ENCODE measurements at places on chromosomes 6 and 20.

DNA sequence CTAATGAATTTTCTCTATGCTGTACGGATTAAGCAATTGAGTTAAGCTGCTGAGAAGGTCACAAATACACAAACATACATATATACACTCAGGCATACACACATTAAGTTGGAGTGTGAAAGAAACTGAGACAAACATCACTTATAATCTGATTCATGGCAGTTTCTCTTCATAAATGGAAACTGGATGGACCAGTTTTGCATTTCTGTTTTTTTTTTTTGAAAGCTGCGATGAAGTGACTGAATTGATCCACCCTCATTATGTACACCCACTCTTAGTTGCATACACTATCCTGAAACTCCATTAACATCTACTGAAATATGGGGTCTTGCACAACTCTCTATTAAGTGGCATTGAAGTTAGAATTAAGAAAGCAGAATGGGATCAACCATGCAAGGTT is 32.9 kb upstream of the TENT5A start:
- peak; percentile 41 for DNase-seq

GRCh38 chr20:51661609-51662178 is 106.5 kb downstream of the ATP9A start:
- DNase-seq: peak; percentile 99

- DNase-seq: no peak
These were observed 29.6 kb downstream of the PMEPA1 start for GRCh38 chr20:57680131-57680716.

- peak; percentile 32 for DNase-seq
These were observed 69.3 kb downstream of the CLIC5 start for GRCh38 chr6:45946352-45946751.

GRCh38 chr20:51923633-51924032 is 121.3 kb upstream of the SALL4 start:
- peak; percentile 33 for DNase-seq

DNA sequence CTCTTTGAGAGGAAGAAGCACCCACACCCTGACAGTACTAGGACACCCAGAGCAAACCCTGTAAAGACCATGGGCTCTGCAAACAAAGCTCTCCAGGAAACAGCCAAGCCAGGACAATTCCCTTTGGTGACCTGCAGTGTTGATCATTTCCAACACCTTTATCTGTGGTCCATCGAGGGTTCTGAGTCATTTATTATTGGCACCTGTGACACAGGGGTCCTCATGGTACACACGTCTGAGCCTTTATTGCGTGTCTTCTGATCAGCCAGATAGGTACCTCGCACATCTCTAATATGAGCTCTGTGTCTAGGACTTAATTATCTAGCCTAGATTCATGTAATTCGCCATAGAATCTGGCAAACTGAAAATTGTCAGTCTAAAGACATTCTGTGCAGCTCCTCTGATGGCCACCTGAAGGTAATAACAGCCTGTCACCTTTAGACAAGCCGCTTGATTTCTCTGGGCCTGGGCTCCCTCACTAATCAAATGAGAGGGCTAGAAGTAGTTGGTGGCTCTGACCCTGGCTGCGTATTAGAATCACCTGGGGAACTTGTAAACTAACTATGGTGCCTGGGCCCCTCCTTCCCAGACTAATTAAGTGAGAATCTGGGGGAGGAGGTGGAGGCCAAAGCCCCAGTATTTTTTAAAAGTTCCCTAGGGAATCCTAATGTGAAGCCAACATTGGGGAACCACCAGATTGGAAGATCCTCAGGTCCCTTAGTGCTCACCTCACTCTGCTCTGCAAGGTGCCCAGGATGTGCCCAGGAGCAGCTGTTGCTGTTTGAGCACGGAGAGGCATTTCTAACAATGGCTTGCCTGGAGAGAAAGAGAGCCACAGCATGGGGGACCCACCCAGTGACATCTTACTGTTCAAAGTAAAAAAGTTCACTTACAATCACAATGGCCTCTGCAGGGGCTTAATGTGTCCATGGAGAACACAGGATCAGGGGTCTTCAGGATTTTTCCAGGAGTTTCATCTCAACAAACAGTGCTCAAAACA is 122.0 kb upstream of the ARID1B start:
- DNase-seq: no peak

DNA sequence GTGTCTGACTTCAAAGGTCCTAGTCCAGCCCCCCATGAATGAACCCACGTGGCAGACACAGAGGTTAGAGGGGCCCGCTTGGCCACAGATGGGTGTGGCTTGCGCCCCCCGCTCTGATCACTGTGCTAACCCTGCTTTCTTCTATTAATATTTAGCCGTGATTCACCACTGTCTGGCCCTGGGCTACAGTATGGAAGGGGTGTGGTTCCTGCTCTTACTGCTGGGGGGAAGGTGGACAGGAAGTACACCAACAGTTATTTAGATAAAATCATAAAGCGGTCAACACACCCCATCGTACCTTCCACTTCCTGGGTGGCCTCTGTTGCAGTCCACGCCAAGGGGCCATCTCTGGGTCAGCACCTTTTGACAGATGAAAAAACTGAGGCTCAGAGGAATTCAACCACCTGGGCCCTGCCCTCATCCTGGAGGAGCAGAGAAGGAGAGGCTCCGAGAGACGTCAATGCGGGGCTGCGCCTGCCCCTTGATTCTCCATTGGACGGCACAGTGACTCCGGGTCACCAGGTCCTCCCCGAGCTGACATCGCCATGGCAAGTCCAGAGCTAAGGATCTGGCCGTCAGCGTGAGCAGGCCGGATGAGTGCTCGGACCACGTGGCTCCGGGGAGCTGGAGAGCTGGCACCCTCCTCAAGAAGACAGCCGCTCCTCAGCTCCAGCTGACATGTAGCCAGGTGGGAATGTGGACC is 206.3 kb downstream of the PREX1 start:
- DNase-seq: peak; percentile 94

GRCh38 chr20:19693508-19693907 is 64.5 kb upstream of the RIN2 start:
- no peak for DNase-seq

GRCh38 chr6:116847227-116847626 is 18.3 kb upstream of the GPRC6A start:
- peak; percentile 60 for DNase-seq

DNA sequence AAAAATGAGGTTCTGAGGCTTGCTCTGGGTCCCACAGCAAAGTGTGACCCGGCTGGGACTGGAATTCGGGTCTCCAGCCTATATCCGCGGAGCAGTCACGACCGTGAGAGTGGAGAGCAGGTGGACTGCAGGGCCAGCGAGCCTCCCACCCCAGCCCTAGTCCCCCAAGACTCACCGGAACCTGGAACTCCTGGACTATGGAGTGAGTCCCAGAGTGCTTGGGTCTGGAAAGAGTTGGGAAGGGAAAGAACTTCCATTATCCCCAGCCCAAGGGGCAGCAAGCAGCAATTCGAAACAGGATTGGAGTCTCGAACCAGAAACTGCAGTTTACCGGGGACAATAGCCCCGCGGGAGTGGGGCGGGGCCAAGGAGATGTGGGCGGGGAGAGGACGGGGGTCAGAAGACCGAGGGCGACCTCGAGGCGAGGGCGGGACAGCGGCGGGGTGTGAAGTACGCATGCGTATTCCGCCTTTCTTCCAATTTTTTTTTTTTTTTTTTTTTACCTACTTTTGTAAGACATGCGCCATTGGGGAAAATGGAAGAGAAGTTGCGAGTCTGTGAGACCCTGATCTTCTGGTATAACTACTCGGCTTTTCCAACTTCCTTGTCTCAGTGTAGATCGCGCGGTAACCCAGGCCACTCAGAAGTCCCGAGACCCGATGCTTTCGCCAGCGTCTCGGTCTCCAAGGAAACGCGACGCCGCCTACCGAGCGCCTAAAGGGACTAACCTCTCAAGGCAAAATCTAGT is at the start of gene C20orf96:
Gene C20orf96 (minus strand): TSS at position 667 of the 748 bp plus-strand sequence. CDS start 140 bp downstream, at position 527.
- peak; percentile 97 for DNase-seq

DNA sequence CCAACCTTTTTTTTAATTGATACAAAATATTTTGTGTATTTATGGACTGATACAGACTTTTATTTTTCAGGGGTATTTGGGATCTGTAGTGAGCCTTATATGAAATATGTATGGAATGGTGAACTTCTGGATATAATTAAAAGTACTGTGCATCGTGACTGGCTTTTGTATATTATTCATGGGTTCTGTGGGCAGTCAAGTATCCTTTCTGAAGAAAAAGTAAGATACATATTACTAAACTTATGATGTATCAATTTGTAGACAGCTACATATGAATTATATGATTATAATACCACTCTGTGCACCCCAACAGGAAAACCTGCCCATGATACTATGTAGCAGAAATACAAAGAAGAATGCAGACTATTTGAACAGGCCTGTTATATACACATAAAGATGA is 47.2 kb downstream of the FIG4 start:
- DNase-seq: no peak

- peak; percentile 39 for DNase-seq
These were observed 45.3 kb downstream of the NINL start for GRCh38 chr20:25539742-25540672.

GRCh38 chr20:46316984-46317684 is 8.8 kb upstream of the CDH22 start:
- DNase-seq: no peak

GRCh38 chr20:33013701-33014326 is 6.3 kb downstream of the BPIFB2 start:
- DNase-seq: no peak

- no peak for DNase-seq
These were observed 47.4 kb downstream of the BMP6 start for GRCh38 chr6:7773322-7773721.

- no peak for DNase-seq
These were observed 637.1 kb upstream of the CITED2 start for GRCh38 chr6:140011537-140011936.

DNA sequence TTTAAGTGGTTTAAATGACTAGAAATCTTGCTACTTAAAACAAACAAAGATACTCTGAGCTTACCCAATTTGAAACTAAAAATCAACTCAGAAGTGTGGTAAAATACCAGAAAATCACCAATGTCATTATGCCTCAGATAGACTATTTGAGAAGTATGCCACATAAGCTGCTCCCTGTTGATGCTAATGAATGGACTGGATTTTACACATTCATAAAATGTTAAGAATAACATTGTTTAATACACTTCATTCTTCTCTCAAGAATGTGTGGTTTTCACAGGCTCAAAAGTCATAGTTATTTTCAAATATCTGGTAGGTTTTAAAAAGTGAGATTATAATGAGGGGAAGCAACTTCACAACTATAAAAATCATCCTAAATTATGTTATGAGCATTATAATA is 170.6 kb downstream of the TASP1 start:
- no peak for DNase-seq

GRCh38 chr6:100768816-100769351 is 112.2 kb downstream of the ASCC3 start:
- no peak for DNase-seq

DNA sequence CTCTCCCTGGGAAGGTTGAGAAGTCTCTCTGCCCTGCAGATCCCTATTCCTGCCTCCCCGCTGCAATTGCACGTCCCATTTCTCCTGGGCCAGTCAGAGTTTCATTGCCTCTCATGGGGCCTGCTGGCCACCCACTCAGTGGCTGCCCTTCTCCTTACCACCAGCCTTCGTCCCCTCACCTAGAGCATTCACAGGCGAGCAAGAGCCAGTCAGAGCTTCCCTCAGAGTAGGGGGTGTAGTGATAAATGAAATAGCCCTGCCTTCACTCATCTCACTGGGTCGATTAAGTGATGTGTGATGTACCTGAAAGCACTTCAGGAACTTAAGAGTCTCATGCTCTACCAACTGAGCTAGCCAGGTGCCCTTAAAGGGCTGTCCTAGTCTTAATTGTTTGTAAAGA is 52.0 kb upstream of the FANCE start:
- no peak for DNase-seq

DNA sequence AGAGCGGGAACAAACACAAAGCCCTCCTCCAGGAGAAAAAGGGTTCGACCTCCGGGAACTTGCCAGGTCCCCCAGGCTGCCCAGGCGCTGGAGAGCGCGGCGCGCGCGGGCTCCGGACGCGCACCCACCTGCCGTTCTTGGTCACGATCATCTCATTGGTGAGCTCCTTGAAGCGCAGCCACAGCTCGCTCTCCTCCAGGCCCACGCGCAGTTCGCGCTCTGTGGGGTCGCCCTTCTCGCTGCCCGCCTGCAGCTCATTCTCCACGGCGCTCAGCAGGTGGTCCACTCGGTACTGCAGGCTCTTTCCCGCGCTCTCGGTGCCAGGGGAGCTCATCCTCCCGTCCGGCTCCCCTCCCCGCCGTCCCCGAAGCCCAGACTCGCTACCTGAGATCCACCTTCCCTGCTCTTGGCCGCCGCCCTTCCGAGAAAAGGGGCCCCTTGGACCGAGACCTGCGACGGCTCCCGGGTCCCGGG is 356 bp downstream of the TBXT start:
- no peak for DNase-seq

- DNase-seq: no peak
These were observed 4.9 kb downstream of the SRMS start for GRCh38 chr20:63542696-63543095.

DNA sequence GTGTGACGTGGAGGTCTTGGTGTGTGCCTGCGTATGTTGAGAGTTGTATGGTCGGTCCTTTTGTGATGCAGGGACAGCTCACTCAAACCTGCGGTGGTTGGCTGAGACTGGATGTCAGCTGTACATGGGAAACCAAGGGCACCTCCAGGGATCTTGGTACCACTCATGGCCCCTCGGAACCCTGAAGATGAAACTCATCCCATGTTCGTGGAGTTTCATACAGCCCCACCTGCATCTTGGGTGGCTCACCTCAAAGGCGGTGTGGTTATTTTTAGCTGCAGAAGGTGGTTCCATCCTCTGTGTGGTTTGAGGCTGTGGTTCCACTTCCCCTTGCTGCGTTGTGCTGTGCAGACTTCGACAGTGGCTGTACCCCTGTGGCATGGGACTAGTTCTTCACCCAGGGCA is 52.6 kb upstream of the SLC22A1 start:
- no peak for DNase-seq

DNA sequence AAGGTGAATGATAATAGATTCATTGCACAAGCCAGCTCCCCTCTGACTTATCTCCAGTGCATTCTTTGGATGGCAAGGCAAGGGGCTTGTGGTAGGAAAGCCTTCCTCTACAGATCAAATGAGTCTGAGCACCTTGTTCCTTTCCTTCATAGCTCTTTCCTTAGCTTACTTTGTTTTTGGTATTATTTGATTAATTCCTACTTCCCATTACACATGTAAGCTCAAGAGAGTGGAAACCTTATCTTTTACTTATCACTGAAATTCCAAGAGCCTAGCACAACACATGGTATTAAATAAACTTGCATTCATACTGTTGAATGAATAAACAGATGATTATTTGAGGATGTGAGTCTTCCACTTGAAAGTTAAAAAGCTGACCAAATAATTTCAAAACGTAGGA is 41.7 kb downstream of the FRK start:
- no peak for DNase-seq

DNA sequence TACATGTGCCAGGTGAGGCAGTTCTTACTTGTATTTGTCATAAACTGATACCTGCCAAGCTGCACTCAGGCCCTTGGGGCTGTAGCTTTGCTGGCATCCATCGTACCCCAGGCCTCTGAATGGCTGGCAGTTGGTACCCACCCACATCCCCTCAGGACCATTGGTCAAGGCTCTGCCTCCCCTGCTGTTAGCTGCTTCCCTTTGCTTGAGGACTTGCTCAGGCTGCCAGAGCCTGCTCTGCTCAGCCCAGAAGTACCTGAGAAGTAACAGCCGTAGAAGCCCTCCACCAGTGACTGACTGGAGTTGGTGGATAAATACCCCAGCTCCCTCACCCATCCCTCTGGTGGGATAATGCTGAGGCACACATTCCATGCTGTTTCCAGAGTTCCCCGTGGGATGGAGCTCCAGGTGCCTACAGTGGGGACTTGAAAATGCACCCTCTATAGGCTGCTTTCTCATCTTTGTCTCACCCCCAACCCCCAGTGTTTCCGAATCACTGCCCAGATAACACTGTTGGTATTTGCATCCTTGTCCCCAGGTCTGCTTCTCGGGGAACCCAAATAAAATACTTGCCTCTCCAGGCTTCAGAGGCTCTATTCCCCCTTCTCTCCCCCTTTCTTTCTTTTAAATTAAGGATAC is 7.3 kb downstream of the EBF4 start:
- DNase-seq: no peak

All from PC-3 (cell line).